ENCODE measurements at places on chromosomes 2 and 18. TPM values are rescaled to one million over a fixed set of nuclear protein-coding genes. Genes with fewer than 3 reads are reported as not detected.

- H3K27me3 ChIP-seq: no peaks in the 10 kb centered on the region
- H3K4me1 ChIP-seq: no peaks in the 10 kb centered on the region
- H3K4me3 ChIP-seq: no peak overlapping the region
- no peaks in the 10 kb centered on the region for H3K36me3 ChIP-seq
Measured at GRCh38 chr2:138329591-138329990, 172.0 kb upstream of the SPOPL start.

- H3K27ac ChIP-seq: no peak overlapping the region
- DNase-seq: no peak
- no peaks in the 10 kb centered on the region for H3K36me3 ChIP-seq
- H3K4me3 ChIP-seq: no peak overlapping the region
- no peaks in the 10 kb centered on the region for H3K4me1 ChIP-seq
- H3K27me3 ChIP-seq: no peaks in the 10 kb centered on the region
Measured at GRCh38 chr2:175383286-175383685, 201.8 kb upstream of the ATP5MC3 start.

- H3K27ac ChIP-seq: no peak overlapping the region
- no peaks in the 10 kb centered on the region for H3K36me3 ChIP-seq
- no peaks in the 10 kb centered on the region for H3K27me3 ChIP-seq
- peaks cover 2% of the 10 kb centered on the region for H3K4me1 ChIP-seq
- no peak overlapping the region for H3K4me3 ChIP-seq
Measured at GRCh38 chr2:196983934-196984333, 57.4 kb upstream of the PGAP1 start.

Gene ARHGAP25
- 0.42 TPM for total RNA-seq

Gene TCF23
- not detected for total RNA-seq

Gene ANKRD53
- total RNA-seq: 0.39 TPM
